ENCODE measurements at places on chromosomes 5 and 9.

DNA sequence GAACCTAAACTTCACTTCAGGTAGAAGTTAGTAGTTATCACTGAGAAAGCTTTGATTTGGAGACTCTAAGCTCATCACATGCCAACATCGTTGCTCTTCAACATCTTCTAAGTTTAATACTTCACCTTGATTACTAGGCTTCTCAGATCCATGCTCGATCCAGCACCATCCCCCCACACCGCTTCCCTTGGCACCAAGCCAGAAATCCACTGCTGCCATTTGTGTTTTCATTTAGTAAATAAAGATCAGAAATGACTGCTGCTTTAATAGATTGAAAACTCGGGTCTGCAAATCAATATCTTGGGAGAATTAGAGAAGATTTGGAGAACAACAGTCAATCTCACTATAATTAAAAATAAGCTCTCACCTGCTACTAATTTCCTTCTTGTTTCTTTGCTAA, 214.7 kb upstream of the NR4A3 start:
- DNase-seq: no peak

DNA sequence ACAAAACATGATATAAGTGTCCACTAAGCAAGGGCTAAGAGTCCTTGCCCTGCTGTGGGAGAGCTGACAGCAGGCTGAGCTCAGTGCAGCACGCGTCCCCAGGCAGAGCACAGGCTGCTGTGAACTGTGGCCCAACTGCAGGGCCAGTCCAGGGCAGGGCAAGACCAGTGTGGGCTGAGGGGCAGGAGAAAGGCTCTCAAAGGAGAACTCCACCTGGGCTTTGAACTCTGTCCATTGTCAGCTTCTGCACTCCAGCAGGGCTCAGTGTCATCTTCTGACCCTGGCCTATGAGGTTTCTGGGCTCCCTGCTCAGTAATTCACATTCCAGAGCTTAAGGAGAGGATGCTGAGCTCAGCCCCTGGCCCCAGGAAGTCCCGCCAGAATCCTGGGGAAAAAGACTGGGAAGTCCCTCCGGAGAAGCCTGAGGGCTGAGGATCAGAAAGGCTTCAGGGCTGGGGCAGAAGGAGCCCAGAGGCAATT, 37.4 kb downstream of the LHFPL2 start:
- DNase-seq: no peak

DNA sequence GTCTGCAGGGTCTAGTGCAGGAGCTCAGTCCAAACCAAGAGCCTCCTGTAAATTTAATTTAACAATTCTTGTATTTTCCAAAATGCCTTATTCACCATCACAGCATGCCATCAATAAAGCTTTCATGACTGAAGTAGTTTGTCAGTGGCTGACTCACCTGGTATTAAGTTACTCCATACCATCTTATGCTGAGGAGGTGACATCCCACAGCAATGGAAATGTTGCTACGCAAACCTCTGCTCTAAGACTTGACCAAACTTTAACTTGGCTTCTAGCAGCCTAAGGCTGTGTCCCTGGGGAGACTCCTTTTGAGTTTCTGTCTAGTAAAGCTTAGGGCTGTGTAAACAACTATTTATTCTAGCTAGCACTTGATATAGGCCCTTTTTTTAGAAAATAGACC, 1231.3 kb upstream of the CDH18 start:
- no peak for DNase-seq

DNA sequence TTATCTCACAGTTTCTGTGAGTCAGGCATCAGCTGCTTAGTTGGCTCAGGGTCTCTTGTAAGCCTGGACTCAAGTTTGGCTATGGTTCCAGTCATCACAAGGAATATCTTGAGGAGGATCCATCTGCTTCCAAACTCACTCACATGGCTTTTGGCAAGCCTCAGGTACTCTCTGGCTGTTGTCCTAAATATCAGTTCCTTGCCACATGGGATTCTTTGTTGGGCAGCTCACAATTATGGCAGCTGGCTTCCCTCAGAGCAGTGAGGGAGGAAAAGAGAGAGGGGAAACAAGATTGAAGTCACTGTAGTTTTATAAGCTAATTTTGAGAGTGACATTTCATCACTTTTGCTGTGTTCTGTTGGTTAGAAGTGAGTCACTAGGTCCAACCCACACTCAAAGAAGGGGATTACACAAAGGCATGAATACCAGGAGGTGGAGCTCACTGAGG, 144.5 kb downstream of the GCNT1 start:
- DNase-seq: no peak

GRCh38 chr5:73826301-73827105, 200.5 kb downstream of the ARHGEF28 start:
- no peak for DNase-seq

DNA sequence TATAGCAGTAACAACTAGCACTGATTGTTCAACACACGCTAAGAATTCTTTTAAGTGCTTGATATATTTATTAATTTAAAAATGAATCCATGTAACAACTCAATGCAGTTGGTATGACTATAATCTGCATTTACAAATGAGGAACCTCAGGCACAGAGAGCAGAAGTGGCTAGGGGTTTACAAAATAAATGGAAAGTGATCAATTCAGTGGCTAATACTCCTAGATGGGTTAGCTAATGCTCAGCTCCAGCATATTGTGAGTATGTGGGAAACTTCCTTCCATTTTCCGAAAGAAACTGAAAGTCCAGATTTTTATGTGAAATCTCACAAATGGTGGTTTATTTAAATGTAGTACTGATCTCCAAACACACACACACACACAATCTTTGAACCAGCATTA, 128.0 kb downstream of the RFX3 start:
- no peak for DNase-seq

- no peak for DNase-seq
Measured at GRCh38 chr5:62231576-62231975, 74.4 kb upstream of the KIF2A start.

DNA sequence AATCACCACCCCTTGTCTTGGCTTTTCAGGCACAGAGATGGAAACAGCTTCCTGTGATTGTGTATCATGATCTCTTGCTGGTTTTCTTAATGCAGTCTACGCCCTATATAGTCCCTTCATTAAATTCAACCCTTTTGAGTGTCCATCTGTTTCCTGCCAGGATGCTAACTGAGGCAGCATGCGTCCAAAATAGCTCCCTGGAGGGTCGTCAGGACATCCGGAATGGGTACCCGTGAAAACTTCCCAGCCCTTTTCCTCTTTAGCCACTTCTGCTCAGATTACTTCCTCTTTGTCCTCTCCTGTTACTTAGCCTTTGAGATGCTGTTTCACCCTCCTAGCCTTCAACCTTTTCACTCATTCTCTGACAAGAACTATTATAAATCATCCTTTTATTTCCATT, 79.8 kb upstream of the KLF9 start:
- no peak for DNase-seq

- no peak for DNase-seq
Measured at GRCh38 chr9:100641166-100641565, 63.3 kb downstream of the CAVIN4 start.

- no peak for DNase-seq
Measured at GRCh38 chr9:99181621-99182020, 40.1 kb downstream of the ALG2 start.

- DNase-seq: no peak
Measured at GRCh38 chr5:68015381-68016302, 199.9 kb upstream of the PIK3R1 start.

- no peak for DNase-seq
Measured at GRCh38 chr9:135280666-135281065, 193.2 kb downstream of the OLFM1 start.

DNA sequence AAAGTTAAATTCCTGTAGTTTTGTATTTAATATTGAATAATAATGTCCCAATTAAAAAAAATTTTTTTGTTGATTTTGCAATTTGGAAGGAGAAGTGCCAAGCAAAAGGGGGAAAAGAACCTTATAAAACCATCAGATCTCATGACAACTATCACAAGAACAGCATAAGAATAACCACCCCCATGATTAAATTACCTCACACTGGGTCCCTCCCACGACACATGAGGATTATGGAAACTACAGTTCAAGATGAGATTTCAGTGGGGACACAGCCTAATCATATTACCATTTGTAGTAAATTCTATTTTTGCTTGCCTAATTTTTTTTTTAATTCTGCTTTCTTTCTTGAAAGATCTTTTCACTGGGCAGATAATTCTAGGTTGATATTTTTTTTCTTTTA, 33.4 kb upstream of the FCHO2 start:
- no peak for DNase-seq
